ENCODE measurements at places on chromosomes 5 and 9.

DNA sequence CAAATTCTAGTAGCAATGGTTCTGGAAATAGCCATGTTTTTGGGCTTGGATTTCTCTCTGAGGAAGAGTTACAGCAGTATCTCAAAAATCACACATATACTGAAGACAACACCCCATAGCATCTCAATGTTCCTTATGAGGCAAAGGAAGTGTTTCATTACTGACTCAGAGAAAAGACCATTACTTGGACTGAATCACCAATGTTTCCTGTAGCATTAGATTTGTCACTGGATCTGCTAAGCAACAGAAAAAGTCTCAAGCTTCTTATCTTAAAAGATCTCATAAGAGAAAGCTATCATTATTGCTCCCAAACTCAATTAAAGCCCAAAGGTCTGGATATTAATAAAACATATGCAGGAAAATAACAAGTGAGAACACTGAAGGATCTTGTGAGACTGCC is 272.4 kb downstream of the ADAMTS6 start:
- peak; percentile 37 for DNase-seq

DNA sequence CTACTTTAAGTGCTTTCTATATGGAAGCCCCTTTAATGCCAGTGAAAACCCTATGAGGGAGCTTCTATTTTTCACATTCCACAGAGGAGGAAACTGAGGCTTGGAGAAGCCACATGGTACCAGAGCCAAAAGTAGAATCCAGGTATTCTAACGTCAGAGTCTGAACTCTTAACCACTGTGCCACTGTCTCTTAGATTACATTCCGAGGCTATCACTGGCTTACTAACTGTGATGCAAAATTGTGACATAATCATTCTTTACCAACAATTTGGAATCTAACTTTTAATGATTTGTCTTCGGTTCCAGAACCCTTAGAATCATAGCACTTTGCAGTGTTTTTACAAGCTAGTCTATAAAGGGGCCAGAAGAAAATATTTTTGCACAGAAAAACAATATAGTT is 59.2 kb downstream of the SLC1A3 start:
- DNase-seq: no peak

GRCh38 chr5:117633093-117633492 is 1058.5 kb upstream of the SEMA6A start:
- no peak for DNase-seq

DNA sequence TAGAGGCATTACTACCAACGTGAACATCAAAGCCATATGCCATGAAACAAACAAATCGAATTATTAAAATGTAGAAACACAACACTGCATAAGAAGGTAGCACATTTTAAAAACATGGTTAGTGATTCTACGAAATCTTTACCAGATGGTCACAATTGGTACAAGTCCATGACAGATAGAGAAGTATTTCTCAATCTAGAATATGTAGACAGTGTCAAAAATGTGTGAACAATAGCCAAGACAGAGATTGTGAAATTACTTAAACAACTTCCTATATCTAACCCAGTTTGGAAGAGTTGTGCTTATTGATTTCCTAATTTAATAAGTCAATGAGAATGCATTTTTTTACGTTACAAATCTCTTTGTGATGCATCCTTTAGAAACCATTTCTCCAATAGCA is 1121.6 kb downstream of the MAT2B start:
- DNase-seq: no peak

- DNase-seq: no peak
These were observed 609.4 kb downstream of the SLCO4C1 start for GRCh38 chr5:101686536-101687157.
